Activated T-helper 1 cell treated with Interleukin-2 at 50 U/mL for 16 hours (primary cell): ENCODE measurements at places on chromosomes 5 and 9.

DNA sequence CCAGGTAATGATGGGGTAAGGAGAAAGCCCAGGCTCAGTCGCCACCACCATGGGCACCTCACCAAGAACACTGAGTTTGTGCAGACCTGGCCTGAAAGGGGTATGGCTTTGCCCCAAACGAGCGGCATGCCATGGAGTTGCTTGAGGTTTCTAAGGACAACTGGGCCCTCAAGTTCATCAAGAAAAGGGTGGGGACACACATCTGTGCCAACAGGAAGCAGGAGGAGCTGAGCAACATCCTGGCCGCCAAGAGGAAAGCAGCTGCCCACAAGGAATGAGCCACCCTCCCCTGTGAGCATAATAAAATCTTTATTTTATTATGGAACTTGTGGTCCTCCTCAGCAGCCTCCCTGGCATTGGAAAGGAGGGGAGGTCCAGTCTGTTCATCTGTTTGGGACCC lies 23.8 kb downstream of the CD14 start:
- no peak for DNase-seq

- DNase-seq: no peak
Observed at GRCh38 chr9:128167209-128167608, 7.1 kb downstream of the BBLN start.

- DNase-seq: no peak
Observed at GRCh38 chr5:167851416-167851815, 440.0 kb upstream of the WWC1 start.

GRCh38 chr5:68170826-68171558 lies 44.6 kb upstream of the PIK3R1 start:
- no peak for DNase-seq

GRCh38 chr9:137538058-137538457 lies 12.1 kb downstream of the PNPLA7 start:
- no peak for DNase-seq

- DNase-seq: no peak
Observed at GRCh38 chr5:111953351-111954127, 196.5 kb upstream of the NREP start.

DNA sequence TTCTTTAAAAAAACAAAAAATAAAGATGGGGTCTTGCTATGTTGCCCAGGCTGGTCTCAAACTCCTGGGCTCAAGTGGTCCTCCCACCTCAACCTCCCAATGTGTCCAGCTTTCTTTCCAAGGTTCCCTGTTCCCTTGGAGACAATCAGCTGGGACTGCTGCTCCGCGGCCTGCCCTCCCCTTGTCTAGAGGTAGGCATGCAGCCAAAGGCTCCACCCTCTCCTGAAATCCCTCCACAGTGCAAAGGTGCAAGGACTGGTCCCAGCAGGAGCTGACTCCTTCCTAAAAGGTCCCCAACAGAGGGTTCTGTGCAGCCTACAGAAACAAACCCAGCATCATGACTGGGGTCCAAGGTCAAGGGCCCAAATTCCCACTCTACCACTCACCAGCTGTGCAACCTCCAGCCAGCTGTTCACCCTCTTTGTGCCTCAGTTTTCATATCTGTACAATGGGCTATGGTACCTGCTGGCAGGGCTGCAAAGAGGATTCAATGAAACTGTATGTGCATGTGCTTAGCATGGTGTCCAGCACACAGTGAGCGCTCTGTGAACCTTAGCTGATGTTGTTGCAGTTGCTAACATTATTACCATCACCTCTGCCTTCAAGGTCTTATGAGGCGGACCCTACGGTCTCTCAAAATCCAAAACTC lies 47.5 kb downstream of the BARX1 start:
- no peak for DNase-seq

GRCh38 chr5:96859375-96859774 lies 16.9 kb upstream of the ERAP2 start:
- DNase-seq: no peak

DNA sequence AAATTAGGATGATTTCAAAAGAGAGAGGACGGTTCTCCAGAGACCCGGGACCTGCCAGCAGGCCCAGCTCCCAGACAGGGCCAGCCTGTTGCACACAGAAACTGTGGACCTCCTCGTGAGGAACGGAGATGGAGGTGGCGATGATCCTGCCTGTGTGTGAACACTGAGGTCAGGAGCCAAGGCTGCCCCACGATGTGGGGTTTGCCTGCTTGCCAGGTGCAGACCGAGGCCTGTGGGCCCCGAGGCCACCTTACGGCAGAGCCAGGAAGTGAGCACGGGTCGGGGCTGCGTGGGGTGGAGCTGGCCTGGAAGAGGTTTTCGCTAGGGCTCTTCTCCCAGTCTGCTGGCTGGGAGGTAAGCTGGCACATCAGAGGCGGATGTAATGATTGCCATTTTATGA lies 4.3 kb downstream of the FAM163B start:
- no peak for DNase-seq

DNA sequence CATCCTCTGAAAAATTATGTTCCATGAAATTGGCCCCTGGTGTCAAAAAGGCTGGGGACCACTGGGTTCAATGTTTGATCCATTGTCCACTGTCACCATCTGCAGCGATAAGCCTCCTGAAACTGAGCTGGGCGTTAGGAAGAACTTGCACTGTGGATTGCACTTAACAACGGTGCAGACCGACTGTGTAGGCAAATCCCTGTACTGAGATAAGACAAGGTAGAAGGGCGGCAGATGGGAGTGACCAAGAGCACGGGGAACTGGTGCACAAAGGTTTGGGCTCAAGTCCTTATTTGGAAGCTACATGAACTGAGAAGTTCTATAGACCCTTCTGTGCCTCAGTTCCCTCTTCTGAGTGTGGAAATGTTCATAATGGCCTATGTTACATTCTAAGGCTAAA lies 41.6 kb upstream of the FLT4 start:
- DNase-seq: no peak

- no peak for DNase-seq
Observed at GRCh38 chr9:107539427-107540163, 50.0 kb upstream of the KLF4 start.

DNA sequence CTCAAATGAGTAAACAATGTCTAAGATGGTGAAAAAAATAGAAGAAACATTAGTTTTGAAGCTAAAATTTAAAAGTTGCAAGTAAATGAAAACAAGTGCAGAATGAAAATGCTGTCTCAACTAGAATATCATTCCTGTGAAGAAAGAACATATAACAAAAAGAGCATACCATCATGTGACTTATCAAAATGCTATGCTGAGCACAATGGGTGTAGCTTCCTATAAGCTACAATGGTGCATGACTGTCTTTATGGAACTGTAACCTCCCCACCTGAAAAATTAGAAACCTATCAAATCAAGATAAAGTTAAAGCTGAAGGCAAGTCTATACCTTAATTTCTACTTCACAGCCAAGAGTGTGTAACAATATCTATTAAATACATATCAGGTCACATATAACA lies 192.0 kb downstream of the AP3B1 start:
- DNase-seq: no peak

DNA sequence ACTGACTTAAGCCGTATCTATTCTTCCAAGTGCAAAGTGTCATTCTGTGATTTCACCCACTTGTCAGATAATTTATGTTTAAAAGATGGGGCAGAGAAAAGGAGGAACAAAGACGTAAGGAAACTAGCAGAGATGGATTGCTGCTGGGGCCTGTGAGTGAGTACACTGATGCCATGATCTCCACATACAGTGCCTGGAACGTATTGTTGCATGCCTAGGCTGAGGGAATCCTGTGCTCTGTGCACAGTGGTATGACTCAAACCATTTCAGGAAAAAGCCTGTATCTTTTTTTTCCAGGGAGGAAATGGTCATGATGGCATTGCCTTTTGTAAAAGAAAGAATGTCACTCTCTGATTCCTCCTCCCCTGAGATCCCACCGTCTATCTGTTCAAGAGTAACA lies 359.5 kb upstream of the ADAMTS16 start:
- DNase-seq: no peak

DNA sequence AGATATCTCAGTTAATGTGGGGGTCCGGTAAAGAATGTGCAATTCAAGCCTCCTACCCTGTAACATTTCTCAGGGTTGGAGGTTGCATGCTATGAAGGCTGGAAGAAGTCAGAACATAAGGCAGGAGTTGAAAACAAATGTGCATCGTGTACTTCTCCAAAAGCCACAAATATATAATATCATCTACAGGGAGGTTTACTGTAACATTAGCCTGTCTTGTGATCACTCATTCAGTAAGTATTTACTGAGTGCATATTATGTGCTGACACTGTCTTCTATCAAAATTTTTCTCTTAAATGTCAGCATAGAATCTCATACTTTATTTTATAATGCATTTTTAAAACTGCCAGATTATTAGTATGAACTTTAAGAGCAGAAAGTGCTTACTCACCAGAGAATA lies 105.6 kb upstream of the ZNF366 start:
- DNase-seq: no peak

GRCh38 chr9:93413530-93413929 lies 38.0 kb upstream of the FAM120A start:
- DNase-seq: no peak

DNA sequence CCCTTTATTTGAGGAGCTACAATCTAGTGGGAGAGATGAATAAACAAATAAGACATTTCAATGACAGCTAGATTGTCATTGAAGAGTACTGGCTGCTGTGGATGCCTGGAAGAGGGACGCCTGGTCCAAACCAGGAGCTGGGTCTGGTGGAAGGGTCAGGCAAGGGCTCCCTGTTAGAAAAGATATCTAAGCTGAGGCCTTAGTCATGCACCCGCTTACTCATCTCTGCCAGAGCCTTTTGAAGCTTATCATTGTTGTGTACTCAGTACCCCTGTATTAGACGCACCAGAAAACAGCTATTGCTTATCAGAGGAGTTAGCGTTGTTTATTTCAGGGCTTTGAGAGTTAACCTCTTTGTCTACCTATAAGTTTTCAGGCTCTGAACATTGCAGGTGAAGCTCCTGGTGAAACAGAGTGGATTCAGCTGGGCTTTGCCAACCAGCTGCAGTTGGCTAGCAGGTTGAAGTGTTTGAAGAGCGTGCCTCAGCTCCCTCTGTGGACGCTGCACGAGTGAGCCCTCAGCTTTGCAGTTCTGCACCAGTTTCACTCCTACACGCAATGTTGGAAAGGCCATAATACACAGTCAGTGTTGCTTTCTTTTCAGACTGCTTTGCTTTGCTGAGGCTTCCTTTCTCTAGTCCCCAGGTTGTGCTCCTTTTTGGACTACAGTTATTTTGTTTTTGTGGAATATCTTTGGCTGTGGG lies 5.6 kb upstream of the GPR151 start:
- DNase-seq: no peak

DNA sequence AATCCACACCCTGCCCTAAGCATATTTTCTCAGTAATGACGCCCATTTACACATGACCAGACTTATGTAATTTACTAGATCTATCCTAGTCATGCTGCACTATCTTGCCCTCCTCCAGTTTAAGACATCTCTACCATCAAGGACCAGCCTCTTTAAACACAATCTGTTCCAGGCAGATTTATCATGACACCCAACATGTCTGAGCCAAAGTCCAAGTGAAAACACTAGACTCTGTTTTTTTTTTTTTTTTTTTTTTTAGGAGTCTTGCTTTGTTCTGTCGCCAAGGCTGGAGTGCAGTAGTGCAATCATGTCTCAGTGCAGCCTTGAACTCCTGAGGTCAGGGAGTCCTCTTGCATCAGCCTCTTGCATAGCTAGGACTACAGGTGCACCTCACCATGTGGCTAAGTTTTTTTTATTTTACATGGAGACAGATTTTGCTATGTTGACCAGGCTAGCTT lies 354.6 kb downstream of the ARRDC3 start:
- DNase-seq: no peak

- DNase-seq: no peak
Observed at GRCh38 chr9:93807166-93808074, 147.7 kb downstream of the BARX1 start.

DNA sequence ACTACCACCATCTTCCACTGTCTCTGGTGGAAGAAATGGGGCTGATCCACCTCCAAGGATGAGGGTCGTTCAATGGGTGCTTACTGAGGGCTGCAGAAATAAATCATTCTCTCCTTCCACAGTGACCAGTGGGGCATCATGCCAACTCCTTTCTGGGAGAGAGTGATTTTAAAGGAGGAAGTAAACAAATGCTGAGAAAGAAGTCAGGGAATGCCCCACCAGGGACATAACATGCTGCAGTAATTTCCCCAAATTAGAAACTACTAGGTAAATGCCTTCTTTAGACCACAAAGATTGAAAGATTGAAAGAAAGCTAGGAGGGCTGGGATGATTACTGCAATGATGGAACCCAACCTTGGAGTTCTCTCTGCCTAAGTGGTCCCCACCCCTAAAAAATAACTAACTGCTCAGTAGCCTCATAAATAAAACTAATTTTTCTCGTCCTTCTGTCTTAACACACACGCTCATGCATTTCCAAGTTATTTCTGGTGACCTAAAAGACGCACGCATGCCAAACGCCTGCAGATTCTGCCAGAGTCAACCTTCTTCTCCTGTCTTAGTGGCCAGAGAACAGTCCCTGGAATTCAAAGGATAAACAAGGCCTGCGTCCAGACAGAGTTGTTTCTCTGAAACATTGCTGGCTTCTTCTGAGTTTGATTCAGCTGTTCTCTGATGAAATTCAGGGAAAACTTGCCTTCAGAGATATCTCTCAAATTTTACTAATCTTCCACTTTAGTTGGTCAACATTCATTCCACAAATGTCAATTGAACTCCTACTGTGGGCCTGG lies 250.0 kb downstream of the NR3C1 start:
- DNase-seq: no peak

DNA sequence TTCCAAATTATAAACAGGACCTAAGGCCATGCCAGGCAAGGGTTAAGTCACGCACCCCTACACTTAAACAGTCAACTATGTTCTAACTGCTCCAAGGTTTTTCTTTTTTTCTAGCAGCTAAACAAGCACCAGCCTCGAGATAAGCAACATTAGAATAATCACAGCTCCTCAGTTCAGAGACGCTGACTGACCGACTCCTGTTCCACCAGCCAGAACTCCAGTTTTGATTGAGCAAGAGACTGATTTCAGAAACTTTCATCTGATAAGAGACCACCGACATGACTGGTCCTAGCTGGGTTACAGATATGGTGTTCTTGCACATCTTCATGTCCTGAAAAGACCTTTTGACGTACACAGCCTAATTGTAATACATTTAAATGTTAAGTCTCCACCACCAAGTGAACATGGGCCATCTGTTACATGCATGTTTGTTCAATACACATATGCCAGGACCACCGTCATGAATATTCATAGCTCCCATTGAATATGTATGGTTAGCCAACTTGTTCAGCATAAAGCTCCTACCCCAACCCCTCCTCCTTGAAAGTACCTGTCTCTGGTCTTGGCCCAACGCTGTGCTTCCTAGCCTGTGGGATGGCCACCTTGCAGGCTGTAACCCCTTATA lies 23.7 kb upstream of the OTULINL start:
- no peak for DNase-seq

- no peak for DNase-seq
Observed at GRCh38 chr9:21976334-21976875, 17.8 kb downstream of the CDKN2A start.
